ENCODE measurements at places on chromosomes 12 and 14.

DNA sequence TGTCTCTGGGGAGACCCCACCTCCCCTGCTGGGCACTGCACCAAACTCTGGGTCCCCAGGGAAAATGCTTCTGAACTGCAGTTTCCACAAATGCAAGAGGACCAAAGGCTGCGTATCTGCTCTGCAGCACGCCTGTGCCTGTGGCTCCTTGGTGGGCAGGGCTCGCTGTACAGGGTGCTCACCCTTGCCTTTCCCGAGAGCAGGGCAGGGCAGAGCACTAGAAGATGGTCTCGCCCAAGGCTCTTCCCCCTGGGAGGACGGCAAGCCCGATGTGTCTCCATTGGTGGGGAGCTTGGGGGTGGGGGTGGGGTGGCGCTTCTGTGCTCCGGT lies 175.3 kb upstream of the RTL1 start:
- DNase-seq: no peak

DNA sequence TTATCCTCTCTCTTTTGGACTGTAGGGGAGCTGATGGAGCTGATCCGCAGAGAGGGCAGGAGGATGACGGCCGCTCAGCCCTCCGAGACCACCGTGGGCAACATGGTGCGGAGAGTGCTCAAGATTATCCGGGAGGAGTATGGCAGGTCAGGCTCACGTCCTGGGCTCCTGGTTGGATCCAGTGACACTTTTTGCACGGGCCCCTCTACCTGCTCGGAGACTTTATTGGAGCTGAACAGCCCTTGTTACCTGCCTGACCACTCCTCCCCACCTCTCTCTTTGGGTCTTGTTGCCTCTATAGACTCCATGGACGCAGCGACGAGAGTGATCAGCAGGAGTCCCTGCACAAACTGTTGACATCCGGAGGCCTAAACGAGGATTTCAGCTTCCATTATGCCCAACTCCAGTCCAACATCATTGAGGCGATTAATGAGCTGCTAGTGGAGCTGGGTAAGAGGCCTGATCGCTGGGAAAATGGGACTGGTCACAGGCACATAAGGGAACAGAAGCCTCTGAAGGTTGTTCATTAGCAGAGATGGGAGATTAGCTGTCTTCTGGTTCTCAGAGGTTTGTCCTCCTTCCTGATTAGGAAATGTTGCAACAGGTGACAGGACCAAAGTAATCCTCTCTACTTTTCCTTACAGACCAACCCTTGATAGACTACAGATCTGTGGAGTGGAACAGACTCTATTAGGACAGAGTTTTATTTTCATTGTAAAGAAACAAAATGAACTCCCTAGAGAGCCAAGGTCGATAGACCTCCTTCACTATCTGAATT lies 718 bp downstream of the EIF2B2 start:
- DNase-seq: no peak

DNA sequence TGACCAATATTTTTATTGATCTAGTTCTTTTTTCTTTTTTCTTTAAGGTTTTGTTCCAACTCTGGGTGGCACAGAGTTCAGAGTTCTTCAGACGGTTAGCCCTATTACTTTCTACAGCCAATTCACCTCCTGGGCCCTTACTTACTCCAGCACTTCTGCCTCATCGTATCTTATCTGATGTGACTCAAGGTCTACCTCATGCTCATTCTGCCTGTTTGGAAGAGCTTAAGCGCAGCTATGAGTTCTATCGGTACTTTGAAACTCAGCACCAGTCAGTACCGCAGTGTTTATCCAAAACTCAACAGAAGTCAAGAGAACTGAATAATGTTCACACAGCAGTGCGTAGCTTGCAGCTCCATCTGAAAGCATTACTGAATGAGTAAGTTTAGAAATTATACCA lies 64.7 kb downstream of the VEZT start:
- no peak for DNase-seq

DNA sequence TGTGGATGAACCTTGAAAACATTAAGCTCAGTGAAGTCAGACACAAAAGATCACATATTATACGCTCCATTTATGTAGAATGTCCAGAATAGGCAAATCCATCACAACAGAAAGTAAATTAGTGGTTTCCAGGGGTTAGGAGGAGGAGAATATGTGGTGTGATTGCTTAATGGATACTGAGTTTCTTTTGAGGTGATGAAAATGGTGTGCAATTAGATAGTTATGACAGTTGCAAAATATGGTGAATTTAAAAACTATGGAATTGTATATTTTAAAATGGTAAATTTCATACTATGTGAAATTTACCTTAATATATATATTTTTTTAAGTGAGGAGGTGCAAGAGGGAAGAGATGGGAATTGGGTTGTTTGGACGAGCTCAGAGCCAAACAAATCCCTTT lies 46.3 kb upstream of the KICS2 start:
- no peak for DNase-seq

DNA sequence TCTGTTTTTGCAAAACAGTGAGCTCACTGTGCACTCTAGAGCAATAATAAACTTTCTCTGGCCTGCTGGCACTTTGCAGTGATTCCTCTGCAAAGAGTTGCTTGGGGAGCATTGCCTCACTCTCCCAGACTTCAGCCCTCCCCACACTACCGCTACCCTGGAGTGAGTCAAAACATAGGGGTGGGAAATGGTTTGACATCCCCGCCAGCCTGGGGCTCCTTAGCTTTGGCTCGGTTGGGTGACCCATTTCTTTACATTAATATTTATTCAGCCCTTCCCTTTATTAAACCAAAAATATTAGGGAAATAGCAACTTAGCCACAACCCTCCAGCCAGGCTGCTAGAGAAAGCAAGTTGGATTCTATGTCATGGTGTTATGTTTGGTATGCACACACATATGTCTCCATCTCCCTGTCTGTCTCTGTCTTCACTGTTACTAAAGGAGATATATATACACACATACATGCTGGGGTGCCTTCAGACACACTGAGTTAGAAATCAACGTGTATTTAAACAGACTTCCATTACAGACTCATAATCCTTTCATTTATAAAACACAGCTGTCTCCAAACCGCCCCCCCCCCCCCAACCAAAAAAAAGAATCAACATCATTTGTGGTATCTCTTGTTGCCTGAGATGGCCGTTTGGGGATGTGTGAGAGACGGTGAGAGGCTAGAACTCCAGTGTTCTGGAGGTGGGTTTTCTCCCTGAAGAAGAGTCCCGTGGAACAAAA lies 3.4 kb upstream of the IRF2BPL start:
- DNase-seq: no peak

GRCh38 chr12:116148844-116149243 lies 128.6 kb downstream of the MED13L start:
- DNase-seq: no peak

DNA sequence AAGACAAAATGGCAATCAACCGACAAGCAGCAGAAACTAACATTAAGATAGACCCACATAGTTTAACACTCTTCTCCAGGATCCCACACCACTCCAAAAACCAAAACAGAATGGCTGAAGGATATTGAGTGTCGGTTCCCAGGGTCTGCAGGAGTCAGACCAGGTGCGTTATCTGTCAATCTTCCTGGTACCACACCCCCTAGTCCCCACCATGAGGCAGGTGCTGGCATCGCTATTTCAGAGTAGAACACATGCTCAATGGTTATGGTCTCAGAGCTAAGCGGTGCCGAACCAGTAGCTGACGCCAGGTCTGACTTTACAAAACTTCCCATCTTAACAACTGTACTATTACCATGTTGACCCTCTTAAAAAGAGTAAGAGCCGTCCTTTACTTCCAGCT lies 10.2 kb downstream of the STX2 start:
- no peak for DNase-seq

DNA sequence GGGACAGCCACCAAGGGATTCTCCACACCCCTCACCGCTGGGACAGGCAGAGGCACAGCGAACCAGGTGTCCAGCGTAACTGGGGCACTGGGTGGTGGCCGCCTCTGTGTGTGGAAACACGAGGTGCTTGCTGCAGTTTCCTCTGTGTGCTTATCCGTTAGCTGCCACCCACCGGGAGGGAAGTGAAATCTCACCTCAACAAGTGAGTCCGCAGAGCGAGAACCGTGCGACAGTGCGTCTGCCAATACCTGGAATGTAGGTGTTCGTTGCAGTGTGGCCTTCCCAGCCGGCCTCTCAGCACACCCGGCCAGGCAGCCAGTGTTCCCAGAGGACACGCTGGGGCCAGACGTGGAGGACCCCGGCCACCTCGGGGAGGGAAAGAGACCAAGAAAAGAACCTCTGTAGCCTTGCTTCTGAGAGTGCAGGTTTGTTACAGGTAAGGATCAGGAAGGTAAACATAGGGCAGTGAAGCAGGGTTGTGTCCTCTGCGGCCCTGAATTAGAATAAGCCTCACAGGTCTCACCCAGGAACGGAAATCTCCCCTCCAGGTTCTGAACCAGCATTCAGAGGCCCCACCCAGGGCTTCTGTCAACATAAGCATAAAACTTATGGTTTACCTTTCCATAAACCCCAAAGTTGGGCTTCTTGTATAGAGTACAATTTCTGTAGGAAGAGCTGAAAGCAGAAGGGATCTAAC lies 1.5 kb downstream of the BCL2L14 start:
- peak; percentile 30 for DNase-seq

DNA sequence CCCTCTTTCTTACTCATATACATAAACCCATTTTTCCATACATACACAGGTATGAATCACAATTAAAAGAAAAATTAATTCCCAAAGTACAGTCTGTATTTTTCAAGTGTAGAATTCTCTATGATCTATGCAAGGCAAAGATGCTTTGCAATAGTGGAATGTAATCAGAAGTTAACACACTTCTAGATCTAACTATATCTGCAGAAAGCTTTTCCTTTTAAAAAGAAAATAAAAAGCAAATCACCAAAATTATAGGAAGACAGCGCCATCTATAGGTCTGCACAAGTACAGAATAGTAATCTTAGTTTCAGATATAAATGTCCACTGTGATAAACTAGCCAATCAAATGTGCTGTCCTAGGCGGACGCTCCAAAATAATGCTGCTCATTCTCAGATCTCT lies 22.0 kb downstream of the SLC25A21 start:
- DNase-seq: no peak

DNA sequence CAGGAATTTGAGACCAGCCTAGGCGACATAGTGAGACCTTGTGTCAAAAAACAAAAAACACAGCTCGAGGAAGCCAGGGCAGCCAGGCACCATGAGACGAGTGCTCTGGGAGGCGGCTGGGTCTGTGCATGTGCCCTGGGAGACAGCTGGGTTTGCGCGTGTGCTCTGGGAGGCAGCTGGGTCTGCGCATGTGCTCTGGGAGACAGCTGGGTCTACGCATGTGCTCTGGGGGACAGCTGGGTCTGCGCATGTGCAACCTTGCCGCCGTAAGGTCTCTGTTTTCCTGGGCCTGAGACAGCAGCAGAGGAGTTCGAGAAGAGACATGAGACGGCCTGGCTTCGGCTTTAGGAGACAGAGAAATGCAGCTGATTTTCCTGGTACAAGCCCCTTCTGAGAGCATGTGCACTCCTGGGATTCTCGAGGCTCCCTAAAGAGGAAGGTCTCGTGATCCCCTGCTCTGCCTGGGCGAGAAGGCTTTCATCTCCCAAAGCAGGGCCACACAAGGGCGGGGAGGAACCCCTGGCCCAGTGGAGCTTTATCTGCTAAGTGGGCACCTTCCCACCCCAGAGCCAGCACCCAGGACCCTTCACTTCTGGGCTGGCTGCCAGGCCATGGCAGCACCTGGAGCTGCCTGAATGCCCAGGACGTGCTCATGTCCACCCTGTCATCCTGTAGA lies 3.5 kb upstream of the BDKRB1 start:
- DNase-seq: no peak

- DNase-seq: no peak
Observed at GRCh38 chr14:69349091-69349777, 48.9 kb downstream of the ERH start.

- DNase-seq: no peak
Observed at GRCh38 chr14:87264272-87264785, 728.7 kb downstream of the GALC start.

DNA sequence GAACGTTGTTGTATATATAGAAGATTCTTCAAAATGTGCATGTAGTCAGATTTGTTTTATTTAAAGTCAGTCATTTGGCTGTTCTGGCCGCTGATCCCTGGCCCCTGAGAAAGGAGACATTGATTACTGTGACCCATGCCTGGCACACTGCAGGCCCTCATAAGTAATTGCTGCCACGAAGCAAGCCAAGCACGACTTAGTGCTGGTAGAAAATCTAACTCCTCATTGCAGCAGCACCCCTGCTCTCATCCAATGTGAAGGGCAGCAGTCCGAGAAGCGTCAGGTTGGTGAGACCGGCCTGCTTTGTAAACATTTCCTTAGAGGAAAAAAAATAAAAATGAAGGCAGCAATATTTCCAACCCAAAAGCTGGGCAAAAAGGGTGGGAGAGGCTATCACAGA lies 22.8 kb upstream of the TMTC2 start:
- DNase-seq: no peak

DNA sequence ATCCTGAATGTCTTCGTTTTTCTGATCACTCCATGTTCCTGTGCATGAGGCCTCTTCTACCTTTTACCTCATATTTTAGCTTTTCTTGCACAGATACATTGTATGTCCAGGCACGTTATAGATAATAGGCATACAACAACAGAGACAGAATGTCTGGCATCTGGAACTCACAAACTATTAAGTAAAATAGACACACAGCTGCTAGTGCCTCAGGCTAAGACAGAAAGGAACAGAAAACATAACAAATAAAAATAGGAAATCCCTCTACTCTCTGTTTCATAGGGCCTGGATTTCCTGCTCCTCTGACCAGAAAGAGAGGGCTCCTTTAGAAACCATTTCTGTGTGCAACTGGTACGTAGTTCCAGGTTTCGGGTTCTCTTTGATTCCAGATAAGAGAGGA lies 48.6 kb downstream of the ATXN7L3B start:
- no peak for DNase-seq

DNA sequence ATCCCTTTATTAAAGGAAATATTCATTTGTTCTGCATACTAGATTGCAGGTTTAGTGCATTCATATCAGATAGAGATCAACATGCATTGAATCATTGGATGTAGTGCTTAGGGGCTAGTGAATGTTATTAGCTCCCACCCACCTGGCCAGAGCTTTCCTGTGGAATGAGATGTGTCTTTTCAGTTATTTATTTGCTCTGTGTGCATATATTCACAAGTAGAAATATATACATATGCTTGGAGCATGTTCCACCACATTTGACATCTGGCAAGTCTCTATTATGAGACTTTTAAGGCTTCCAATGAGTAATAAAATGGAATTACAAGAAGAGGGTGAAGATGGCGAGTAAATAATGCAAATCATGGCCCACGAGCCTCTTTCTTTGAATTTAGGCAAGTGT lies 180.0 kb upstream of the LMO3 start:
- no peak for DNase-seq

DNA sequence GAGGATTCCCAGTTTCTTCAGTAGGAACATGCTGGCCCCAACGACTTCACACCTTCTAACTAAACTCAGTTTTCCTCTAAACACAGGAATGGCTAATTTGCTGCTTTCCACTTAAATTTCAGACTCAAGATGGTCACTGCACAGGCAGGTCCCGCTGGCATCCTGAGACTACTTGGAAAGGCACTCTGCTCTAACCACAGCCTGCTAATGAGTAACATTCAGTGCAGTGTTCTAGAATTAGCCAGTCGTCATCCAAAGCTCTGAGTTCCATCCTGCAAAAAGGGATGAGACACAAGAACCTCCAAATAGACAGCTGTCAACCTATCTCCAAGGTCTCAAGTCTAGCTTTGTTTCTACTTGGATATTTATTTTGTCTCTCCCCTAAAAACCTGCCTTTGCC lies 6.0 kb downstream of the CCDC92 start:
- DNase-seq: no peak

- DNase-seq: no peak
Observed at GRCh38 chr14:74653386-74654138, 41.5 kb upstream of the LTBP2 start.

GRCh38 chr12:65430571-65431306 lies 152.3 kb downstream of the MSRB3 start:
- no peak for DNase-seq

- no peak for DNase-seq
Observed at GRCh38 chr12:21476949-21477348, 24.5 kb downstream of the RECQL start.

GRCh38 chr14:100211366-100211765 lies 27.6 kb upstream of the YY1 start:
- no peak for DNase-seq

All from activated CD4-positive, alpha-beta T cell treated with anti-CD3 and anti-CD28 coated beads for 1 hour (primary cell).